ENCODE measurements at places on chromosomes 16 and 17.

GRCh38 chr16:4610011-4611005 lies 4.4 kb downstream of the UBALD1 start:
- DNase-seq, result no peak

GRCh38 chr16:65178151-65178550 lies 56.3 kb upstream of the CDH11 start:
- no peak for DNase-seq

DNA sequence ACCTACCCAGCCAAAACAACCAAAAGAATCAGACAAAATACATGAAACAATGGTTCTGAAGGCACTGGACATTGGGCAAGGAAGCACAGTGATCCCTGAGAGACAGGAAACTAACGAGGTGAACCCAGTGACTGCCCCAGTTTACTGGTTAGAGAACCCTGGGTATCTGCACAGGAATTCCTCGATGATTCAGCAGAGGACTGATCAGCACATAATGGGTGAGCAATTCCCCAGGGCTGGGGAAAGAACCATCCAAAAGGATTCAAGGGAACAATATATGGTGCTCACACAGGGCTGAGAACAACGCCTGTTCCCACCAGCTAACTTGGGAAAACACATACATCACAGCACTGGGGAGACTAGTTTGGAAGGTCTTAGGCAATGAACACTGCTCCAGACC lies 167.2 kb downstream of the PARN start:
- DNase-seq, result no peak

- DNase-seq, result no peak
Observed at GRCh38 chr17:80236911-80237310, 16.7 kb downstream of the SLC26A11 start.

- no peak for DNase-seq
Observed at GRCh38 chr17:34567691-34568465, 11.5 kb upstream of the TMEM132E start.

DNA sequence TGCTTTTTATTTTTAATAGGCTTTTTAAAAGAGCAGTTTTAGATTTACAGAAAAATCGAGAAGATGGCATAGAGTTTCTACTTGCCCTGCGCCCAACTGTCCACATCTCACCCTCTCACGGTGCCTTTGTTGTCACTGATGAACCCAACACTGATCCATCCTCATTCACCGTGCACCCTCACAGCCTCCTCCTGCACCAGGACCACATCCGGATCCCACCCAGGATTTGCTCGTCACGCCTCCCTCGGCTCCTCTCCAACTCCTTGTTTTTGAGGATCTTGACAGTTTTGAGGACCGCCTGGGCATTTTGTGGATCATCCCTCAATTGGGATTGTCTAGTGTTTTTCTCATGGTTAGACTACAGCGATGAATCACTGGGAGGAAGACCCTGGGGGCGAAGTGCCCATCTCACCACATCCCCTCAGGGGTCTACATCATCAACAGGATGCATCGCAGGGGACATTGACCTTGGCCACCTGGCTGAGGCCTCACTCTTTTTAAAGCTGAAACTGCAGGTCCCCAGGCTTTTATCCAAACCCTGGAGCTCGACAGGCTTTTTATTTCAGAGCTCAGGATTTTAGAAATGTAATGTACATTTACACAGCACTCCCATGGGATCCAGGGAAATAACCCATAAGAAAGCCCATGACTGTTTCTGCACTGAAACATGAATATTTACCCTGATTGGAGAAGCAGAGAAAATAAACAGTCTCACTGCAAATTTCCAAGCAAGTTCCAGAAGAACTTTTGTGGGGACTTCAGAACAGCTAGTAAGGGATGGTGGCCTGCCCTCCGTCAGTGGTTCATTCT lies 71.8 kb upstream of the ZNF469 start:
- DNase-seq, result no peak

DNA sequence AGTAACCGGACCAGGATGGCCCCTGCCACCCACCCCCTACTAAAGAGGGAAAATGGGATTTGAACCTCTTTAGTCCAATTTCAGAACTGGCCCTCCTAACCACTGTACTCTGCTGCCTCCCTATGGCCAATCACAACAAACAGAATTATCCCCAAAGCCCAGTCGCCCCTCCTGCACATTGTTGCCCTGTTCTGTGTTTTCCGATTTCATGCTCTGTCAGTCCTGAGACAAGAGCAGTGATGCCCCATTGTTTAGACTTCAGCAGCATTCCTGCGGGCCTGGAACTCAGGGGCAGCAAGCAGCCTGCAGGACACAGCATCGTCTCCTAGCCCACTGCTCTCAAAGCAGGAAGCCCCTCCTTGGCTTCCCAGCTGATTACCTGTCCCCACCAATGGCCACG lies 20.5 kb upstream of the KLHL11 start:
- no peak for DNase-seq

DNA sequence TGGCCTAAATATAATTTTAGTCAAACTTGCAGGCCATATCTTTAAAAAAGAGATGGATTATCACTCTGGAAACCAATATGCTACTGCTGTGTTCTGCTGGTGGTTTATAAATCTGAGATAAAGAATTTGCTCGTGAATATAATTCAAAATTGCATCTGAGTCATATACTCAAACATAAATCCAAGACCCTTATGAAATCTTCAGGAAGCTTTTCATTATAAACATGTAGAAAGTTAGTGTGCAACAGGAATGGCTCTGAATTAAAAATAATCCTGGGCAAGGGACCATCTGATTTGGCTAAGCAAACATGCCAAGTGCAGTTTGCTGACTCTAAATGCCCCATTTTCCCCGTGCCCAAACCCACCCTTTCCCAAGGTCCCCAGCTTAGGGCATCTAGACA lies 57.3 kb downstream of the TEX2 start:
- DNase-seq, result no peak

- DNase-seq, result no peak
Observed at GRCh38 chr16:12719972-12720371, 83.7 kb downstream of the CPPED1 start.

DNA sequence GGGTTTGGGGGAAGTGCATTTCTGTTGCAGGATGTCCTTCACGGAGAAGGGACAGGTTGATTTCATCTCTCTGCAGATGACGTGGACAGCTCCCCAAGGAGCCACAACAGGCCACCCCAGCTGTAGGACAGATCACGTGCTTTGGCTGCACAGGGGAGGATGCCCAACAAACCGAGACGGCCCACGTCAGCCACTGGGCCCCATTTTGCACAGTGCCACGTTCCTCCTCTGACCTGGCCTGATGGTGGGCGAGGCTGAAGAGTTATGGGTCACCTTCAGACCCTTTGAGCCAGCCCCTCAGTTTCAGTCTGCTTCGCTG lies 9.0 kb upstream of the RHBDL3 start:
- no peak for DNase-seq

- no peak for DNase-seq
Observed at GRCh38 chr17:74153821-74154430, 49.6 kb upstream of the RPL38 start.

DNA sequence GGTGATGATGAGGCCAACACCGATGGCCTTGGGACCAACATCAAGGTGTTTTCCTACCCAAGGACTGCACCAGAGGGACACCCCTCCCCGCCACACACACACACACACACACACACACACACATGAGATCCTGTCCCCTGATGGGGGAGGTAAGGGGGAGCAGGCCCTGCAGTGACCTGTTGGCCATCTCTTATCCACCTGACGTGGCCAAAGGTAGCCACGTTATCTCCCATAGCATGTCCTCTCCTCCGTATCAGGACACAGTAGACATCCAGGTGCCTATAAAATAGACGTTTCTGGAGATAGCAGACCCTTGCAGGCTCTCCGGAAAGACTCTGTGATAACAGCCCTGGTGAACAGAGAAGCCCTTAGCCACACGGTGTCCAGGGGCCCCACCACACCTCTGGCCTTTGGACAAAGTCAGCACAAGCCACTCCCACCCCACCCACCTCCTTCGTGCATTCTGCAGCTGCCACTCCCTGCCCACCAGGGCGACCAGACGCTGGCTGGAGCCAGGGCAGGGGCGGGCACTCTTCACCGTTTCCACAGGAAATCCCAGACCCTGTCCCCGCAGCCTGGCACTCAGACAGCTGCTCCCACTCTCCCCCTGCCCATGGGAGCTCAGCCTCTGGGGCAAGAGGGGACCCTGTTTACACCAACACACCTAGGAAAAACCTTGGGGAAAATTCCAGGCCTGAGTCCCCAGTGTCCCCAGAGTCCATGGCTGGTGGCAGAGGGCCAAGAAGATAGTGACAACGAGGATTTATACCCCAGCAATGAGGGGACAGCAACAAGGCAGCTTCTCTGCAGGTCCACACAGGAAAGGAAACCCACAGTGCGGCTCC lies 15.4 kb upstream of the ENPP7 start:
- no peak for DNase-seq

- no peak for DNase-seq
Observed at GRCh38 chr16:29984137-29984763, 10.6 kb downstream of the TAOK2 start.

GRCh38 chr17:21289902-21290571 lies 5.5 kb downstream of the MAP2K3 start:
- DNase-seq, result no peak

- DNase-seq, result no peak
Observed at GRCh38 chr16:50740736-50741135, 1.1 kb upstream of the CYLD start.

DNA sequence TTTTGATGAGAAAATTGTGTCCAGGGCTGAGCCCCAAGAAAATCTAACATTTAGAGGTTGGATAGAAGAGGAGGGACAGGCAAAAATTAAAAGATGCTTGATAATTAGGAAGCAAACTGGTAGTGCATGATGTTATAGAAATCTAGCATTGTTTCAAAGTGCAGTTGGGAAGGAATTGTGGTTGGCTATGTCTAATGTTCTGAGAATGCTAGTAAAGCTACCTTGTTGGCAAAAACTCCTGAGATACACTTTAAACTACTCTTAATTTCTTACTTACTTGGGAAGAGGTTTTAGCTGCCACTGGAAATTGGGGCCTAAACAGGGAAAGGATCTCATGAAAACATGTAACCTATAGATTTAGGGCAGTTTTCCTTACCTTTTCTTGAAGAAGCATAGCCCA lies 48.3 kb downstream of the MAP2K4 start:
- no peak for DNase-seq

DNA sequence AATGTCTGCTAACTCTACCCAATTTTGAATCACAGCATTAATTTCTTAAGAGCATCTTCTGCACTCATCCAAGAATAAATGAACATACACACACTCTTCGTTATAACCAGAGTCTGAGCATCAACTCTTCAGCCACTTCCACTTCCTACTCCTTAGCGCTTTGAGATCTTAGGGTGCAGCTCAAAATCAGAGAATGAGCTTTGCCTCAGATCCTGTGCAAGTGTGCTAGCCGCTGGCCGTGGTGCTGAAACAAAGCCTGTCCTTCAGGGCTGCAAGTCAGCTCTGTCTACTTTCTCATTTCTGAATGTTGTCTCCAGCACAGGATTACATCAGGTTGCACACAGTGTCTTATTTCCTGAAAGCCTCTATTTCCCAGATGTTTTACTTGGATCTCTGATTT lies 165.4 kb downstream of the AIPL1 start:
- peak; percentile 2 for DNase-seq

DNA sequence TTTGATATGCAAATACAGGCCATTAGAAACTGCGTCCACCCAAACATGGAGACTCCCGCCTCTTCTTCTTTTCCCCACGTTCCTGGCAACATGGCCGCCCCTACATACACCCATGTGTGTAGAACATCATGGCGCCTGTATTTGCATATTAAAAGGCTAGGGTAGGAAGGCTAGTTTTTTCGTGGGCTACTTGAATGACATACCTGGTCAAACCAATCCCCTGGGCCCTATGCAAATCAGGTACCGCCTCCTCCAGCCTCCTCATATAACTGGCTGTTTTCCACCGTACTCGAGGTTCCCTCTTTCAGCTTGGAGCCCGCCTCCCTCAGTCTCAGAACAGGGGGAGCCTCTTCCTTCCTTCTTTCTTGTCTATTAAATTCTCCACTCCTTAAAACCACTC lies 840 bp upstream of the CD300LB start:
- DNase-seq, result no peak

- DNase-seq, result no peak
Observed at GRCh38 chr17:66146394-66146793, 45.5 kb downstream of the CEP112 start.

GRCh38 chr16:89954462-89954861 lies 5.9 kb downstream of the DEF8 start:
- no peak for DNase-seq

- no peak for DNase-seq
Observed at GRCh38 chr17:59858167-59858816, 34.5 kb downstream of the TUBD1 start.

- DNase-seq, result no peak
Observed at GRCh38 chr17:45855691-45856336, 11.1 kb downstream of the SPPL2C start.

DNA sequence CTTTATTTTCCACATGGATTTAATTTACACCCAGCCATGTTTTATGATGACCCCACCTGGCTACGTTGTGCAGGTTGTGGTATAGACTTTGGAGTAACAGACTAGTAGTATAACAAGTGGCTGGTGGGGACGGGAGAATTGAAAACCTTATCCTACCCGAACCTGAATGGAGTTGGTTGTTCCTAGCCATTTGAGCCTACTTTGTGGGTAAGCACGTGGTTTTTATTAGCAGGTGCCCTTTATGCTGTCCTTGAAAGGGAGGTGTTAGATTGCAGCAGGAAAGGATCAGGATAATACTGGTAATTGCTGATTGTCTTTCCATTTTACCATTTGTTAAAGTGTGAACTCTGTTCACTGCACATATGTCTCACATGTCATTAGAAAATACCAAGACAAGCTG lies 31.9 kb upstream of the PHAF1 start:
- no peak for DNase-seq

DNA sequence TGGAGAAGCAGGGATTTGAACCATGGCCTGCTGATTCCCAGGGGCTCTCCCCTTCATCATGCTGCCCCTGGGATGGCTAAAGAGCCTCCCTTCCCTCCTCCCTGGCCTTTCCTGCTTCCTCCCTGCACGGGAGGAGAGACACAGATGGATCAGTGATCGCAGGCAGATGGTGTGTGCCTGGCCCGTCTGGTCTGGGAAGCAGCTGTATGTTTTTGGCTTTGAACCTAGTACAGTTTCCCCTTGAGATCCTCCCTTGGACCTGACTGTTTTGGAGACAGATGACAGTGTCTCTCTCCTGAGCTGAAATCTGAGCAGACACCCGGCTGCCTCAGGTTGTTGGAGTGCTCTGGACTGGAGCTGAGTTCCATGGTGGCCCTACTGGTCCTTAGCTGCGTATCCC lies 29.0 kb upstream of the ATP2C2 start:
- DNase-seq, result no peak

GRCh38 chr17:40345161-40345993 lies 19.2 kb downstream of the GJD3 start:
- DNase-seq, result no peak

DNA sequence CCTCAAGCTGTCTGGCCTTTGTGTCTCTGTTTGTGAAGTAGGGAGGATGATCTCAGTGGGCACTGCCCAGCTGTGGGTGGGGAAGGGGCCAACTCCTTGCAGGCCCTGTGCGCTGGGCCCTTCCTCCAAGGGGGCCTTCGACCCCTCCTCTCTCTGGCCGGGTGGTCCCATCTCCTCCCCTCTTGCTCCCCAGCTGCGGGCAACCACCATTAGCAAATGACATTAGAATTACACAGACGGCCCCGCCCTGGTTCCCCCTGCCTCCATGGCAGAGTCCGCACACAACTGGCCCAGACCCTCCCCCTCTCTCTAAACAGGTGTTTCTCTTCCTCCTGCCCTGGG lies 2.5 kb upstream of the SLC6A4 start:
- DNase-seq, result no peak

- no peak for DNase-seq
Observed at GRCh38 chr17:38334480-38335364, 9.0 kb downstream of the GPR179 start.

Data from activated T-helper 1 cell treated with anti-CD3 and anti-CD28 coated beads, Interleukin-12 subunit alpha, Interleukin-12 subunit beta, Interleukin-2, Interleukin-4 antibody, amounts not matched to agents 30 ng/mL and 10 ng/mL and 1 ng/mL, durations not matched to agents 14 hours and 24 hours and 36 hours (primary cell).